DND-41 (cell line): ENCODE measurements at places on chromosomes 16 and 17.

DNA sequence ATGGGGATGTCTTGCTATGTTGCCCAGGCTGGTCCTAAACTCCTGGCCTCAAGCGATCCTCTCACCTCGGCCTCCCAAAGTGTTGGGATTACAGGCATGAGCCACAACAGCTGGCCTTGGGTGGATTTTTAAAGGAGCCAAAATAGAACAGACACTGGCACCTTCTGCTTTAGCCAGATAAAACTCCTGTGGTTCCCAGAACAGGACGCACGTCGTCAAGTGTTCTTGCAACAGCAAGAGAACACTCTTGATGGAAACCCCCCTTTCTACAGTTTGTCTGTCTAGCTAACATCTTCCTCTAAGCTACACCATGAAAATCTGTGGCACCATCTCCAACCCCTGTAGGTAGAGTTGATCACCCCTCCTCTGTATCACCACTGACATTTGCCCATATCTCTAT, 122.6 kb downstream of the NPIPB5 start:
- no peak overlapping the region for H3K4me3 ChIP-seq
- peaks cover 7% of the 10 kb centered on the region for H3K27me3 ChIP-seq
- no peak for DNase-seq
- H3K36me3 ChIP-seq, result no peaks in the 10 kb centered on the region
- H3K4me1 ChIP-seq, result no peaks in the 10 kb centered on the region
- no peak overlapping the region for H3K27ac ChIP-seq

DNA sequence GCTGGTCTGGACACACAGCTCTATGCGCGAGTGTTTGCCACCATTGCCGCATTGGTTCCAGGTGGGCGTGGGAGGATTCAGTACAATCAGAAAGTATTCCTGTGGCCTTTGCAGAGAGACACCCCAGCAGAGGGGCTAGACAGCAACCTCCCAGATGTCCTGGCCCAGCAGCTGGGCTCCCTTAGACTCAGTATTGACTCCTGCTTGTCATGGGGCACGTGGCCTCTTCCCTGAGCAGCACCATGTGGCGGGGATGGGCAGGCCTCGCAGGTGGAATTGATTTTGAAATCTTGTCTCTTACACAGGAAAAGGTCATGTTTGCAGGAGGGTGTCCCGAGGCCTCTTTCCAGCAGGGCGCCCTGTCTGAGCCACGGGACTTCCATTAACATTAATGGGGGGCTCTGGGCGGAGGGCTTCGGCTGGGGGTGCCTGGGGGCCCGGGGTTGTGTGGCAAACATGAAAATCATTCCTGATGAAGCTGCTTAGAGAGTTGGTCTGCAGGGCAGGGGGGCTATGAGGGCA, 96.4 kb downstream of the C16orf78 start:
- H3K4me1 ChIP-seq, result peaks cover 29% of the 10 kb centered on the region
- no peak overlapping the region for H3K4me3 ChIP-seq
- H3K36me3 ChIP-seq, result no peaks in the 10 kb centered on the region
- H3K27ac ChIP-seq, result peak overlapping the region; percentile 49; the same call in 1 of the 2 replicates
- H3K27me3 ChIP-seq, result no peaks in the 10 kb centered on the region

GRCh38 chr17:43469145-43469544, 14.6 kb upstream of the DHX8 start:
- no peak for DNase-seq
- no peaks in the 10 kb centered on the region for H3K27me3 ChIP-seq
- H3K27ac ChIP-seq, result no peak overlapping the region

DNA sequence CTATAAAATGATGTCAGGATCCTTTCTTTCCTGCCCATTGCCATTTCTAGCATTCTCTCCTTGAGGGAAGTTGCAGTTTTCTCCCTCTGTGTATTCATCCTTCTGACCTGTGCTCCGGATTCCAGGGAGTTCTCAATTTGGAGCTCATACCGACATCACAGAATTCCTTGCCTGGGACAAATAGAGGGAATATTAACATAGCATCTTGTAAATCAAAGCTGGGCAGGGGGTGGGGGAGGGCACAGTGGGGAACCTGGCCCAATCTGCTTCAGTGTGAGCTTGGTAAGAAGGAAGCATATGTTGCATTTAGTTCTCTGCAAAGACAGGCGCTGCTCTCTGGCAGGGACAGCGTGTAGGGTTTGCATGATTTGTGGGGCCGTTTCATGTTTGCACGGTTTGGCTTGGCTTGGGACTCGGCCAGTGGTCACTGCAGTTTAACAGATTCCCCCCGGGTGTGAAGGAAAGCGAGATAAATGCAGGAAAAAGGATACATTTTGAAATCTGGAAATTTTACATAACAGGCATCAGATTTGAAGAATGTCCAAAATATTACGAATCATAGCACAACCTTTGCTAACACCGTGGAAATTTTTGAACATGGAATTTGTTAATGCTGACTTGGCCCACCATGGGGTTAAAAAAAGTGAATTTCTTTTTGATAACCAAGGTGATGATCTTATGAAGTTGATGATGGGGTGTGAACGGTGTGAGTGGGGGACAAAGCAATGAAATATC, 178.0 kb downstream of the WWOX start:
- no peak overlapping the region for H3K4me3 ChIP-seq
- no peak for DNase-seq
- H3K36me3 ChIP-seq, result no peaks in the 10 kb centered on the region
- H3K27me3 ChIP-seq, result no peaks in the 10 kb centered on the region

DNA sequence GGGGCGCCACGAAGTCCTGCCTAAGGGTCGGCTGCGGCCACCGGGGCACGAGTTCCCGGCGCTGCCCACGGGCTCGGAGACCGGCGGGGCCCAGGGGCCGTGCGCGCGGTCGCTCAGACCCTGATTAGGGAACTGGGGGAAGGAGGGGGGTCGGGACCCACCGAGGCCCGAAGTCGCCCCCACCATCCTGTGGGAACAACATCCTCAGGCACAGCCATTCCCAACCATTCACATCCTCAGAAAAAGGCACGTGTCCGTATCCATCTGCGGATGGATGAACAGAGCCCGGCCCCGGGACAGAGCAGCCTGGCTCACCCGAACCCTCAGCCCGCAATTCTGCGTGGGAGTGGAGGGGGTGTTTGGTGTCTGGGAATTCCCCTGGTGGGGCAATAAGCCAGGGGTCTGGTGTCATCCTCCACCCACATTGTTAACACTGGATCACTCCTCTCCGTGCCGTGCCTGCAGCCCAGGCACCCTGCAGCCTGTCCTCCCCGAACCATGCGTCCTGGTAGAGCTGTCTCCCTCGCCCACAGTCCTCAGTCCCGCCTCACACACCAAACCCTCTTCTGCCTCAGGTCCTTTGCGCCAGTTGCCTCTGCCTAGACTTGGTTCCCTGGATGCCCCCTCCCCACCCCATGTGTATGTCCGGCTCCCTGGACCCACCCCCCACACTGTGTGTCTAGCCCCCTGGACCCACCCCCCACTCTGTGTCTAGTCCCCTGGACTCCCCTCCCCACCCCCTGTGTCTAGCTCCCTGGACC, 789 bp upstream of the CCDC57 start:
- H3K4me3 ChIP-seq, result peak overlapping the region; percentile 83
- H3K36me3 ChIP-seq, result no peaks in the 10 kb centered on the region; the same call in 1 of the 2 replicates
- DNase-seq, result no peak
- no peaks in the 10 kb centered on the region for H3K27me3 ChIP-seq

DNA sequence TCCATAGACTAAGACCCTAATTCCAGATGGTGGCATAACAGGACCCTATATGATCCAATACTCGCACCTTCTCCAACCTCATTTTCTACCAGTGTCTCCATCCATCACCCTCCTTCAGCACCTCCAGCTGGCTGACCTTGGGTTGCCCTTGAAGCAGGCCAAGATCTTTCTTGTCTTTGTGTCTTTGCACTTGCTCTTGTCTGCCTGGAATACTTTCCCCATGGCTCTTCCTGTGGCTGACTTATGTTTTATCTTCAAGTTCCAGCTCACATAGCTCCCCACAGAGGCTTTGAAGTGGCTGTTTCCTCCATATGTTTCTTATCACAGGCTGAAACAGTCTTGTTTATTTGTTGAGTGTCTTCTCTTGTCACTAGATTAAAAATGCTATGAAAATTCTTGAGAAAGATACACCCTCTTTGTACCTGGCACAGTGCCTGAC, 29.6 kb upstream of the MMD start:
- H3K27me3 ChIP-seq, result no peaks in the 10 kb centered on the region
- peak; percentile 4 for DNase-seq
- no peak overlapping the region for H3K27ac ChIP-seq
- H3K4me1 ChIP-seq, result peaks cover 5% of the 10 kb centered on the region; the same call in 1 of the 2 replicates

- H3K36me3 ChIP-seq, result peaks cover 20% of the 10 kb centered on the region
- peaks cover 24% of the 10 kb centered on the region; the same call in 1 of the 2 replicates for H3K4me1 ChIP-seq
- no peak overlapping the region for H3K4me3 ChIP-seq
- no peak for DNase-seq
Observed at GRCh38 chr16:2686912-2687507, 4.7 kb downstream of the KCTD5 start.

DNA sequence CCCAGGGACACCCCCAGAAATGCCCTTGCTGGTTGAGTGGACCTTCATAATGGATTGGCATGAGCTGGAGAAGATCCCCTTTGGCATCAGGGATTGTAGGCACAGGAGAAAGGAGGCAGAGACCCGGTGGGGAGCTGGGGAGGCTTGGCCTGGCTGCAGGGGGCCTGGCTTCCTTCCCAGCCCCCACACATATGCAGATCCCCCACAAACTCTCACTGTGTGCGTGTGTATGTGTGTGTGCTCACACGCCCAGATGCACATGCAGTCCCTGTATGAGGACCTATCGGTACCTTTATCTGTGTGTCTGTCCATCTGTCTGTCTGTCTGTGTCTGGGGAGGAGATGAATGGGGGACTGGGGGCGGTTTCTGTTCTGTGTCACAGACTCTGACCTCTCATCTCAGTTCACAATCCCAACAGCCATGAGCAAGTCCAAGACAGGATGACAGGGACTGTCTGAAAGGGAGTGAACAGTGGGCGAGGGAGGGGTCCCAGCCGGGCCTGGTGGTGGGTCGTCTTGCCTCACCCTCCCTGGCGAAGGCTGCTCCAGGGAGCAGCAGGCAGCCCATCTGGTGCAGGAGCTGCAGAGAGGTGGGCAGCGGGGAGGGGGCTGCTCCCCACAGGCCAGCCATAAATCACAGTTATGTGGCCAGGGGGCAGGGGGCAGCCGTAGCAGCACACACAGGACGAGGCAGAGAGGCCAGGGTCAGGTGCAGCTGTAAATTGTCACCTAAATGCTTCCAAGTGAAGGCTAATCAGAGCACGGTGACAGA, 46.7 kb upstream of the LHX1 start:
- no peaks in the 10 kb centered on the region for H3K36me3 ChIP-seq
- H3K27me3 ChIP-seq, result peaks cover 20% of the 10 kb centered on the region
- H3K4me3 ChIP-seq, result no peak overlapping the region

- no peak for DNase-seq
- no peak overlapping the region for H3K27ac ChIP-seq
- H3K27me3 ChIP-seq, result no peaks in the 10 kb centered on the region
- no peaks in the 10 kb centered on the region for H3K4me1 ChIP-seq
- H3K4me3 ChIP-seq, result no peak overlapping the region
Observed at GRCh38 chr16:50879873-50880695, 138.2 kb downstream of the CYLD start.

DNA sequence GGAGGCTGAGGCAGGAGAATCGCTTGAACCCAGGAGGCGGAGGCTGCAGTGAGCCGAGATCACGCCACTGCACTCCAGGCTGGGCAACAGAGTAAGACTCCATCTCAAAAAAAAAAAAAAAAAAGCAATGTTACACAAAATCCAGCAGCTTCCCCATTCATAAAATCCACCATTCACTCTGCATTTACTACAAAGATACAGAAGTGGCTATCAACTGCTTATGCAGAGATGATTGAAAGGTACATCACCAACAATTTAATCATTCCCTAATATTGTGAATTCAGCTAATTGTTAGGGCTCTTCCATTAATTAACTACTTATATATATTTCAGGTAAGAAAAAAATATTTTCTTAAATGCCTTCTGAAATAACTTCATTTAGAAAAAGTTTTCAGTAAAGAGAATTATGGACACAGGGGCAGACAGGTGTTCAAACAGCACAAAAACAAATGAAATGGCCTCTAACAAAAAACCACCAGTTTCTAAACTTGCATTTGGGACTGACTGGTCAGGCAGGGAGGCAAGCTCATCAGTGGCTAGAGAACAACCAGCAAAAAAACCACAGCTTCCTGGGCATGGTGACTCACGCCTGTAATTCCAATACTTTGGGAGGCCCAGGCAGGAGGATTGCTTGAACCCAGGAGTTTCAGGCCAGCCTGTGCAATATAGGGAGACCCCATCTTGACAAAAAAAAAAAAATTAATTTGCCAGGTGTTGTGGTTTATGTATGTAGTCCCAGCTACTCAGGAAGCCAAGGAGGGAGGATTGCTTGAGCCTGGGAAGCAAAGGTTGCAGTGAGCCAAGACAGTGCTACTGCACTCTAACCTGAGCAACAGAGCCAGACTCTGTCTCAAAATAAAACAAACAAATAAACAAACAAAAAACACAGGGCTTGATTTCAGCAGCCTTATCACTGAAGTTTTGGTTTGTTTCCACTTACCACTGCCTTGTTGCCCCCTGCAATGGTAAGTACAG, 26.3 kb downstream of the ERN1 start:
- no peaks in the 10 kb centered on the region for H3K27me3 ChIP-seq
- peak; percentile 43 for DNase-seq
- peak overlapping the region; percentile 46 for H3K27ac ChIP-seq
- peaks cover 37% of the 10 kb centered on the region for H3K4me1 ChIP-seq

DNA sequence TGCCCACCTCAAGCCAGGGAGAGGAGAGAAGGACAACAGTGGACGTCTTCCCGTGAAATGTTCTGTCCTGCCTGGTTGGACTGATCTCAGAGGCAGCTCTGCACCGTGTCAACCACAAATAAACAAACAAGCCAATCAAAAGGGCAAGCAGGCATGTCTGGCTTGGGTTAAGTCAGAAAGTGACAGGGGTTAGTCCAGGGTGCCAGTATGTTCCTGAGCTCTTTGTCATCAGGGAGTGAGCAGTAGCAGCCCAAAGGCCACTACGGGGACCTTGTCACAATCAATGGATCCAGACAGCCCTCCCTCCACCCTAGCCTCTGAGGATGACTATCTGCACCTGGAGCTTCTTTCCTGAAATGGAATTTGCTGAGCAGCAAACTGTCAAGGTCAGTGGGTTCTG, 35.0 kb downstream of the CNGB1 start:
- no peak overlapping the region for H3K27ac ChIP-seq
- no peak overlapping the region for H3K4me3 ChIP-seq
- H3K36me3 ChIP-seq, result no peaks in the 10 kb centered on the region

DNA sequence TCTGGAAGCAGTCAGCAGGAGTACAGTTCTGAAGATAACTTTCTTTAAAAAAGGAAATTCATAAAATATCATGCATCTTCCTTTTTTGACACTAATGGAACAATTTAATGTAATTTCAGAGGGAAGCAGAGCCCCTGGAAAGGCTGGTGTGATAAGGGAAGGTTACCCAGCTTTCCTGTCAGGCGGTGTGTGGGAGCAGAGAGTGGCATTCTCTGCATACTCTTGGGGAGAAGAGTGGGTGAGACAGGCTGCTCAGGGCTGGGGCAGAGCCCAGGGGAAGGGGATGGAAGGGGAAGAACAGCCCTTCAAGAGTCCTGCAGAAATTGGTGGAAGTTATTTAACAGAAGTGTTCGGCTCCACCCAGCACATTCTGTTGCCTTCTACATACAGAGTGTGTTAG, 84.7 kb downstream of the PRKCB start:
- no peak overlapping the region for H3K4me3 ChIP-seq
- DNase-seq, result no peak
- no peaks in the 10 kb centered on the region for H3K27me3 ChIP-seq
